Kasumi-1 (cell line): ENCODE measurements at places on chromosomes 12 and 14.
A peak's percentile ranks its signal among the peaks of the same experiment; 100 is the strongest.

DNA sequence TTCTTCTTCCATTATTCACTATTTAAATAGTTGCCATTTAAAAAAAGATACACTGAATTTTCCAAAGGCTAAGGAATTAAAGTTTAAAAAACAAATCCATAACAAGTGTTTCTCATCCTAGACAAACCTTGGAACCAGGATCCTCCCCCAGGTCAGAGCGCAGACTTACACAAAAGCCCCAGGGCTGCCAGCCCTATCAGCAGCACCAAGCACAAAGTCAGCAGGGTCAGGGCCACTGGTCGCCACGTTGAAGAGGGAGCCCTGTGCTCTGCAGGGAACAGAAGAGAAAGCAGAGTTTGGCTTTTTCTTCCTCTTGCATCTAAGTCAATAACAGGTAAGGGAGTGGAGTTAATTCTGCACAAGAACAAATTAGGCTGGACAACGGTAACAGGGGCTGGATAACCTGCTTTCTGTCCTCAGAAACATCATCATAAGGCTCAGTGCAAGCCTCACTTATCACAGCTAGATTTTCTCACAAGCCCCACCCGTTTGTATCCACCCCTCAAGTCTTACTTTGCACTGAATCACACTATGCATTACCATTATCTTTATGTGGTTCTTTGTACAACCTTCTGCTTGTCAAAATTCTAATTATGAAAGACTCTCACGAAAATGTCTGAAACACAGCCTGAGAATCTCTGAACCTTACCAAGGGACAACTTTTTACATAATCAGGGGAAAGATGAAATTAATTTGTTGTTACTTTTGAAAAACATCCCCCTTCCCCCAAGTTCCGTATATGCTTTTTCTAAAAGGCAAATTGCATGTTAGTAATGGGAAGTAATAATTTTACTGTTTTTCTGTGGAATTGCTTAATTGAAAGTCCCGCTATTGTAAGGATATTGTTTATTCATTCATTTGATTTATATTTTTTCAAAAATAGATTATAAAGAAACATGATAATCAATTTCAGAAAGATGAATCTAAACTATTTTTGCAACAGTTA is 9.6 kb downstream of the CLEC1A start:
- DNase-seq, result no peak

DNA sequence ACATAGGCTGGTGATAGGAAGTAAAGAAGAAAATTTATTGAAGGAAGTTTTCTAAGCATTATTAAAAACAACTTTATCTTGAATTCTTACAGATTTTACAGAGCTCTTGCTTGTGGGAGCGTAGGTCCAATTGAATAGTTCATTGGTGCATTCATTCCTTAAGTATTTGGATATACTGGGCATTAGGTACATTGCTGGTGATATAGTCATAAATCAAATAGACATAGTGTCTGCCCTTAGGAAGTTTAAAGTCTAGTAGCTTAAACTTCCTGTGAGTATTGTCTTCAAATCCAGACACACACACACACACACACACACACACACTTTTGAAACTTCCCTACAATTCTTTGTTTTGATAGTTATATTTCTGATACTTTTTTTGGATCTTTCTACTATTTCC is 226.7 kb downstream of the FUT8 start:
- DNase-seq, result no peak

- DNase-seq, result no peak
Observed at GRCh38 chr14:71554959-71555612, 377.1 kb upstream of the RGS6 start.

GRCh38 chr14:53741479-53742232 is 215.0 kb downstream of the BMP4 start:
- DNase-seq, result no peak

DNA sequence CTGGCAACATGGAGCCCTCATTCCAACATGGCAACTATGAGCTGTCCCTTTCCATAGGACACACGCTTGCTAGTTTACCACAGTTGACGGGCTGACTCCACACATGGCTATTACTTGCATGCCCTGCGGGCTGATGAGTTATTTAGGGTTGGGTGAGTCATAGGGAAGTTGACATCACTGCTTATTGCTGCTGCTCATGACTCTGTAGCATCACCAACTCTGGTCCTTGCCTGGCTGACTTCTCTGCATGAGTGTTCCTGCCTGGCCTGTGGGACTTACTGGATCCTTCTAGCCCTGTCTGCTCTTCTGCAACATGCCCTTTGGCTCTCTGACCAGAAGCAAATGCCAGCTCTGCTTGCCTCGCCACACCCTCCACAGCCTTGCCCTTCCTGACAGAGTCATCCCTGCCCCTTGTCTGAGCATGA is 199.5 kb downstream of the ANO6 start:
- peak; percentile 47 for DNase-seq

DNA sequence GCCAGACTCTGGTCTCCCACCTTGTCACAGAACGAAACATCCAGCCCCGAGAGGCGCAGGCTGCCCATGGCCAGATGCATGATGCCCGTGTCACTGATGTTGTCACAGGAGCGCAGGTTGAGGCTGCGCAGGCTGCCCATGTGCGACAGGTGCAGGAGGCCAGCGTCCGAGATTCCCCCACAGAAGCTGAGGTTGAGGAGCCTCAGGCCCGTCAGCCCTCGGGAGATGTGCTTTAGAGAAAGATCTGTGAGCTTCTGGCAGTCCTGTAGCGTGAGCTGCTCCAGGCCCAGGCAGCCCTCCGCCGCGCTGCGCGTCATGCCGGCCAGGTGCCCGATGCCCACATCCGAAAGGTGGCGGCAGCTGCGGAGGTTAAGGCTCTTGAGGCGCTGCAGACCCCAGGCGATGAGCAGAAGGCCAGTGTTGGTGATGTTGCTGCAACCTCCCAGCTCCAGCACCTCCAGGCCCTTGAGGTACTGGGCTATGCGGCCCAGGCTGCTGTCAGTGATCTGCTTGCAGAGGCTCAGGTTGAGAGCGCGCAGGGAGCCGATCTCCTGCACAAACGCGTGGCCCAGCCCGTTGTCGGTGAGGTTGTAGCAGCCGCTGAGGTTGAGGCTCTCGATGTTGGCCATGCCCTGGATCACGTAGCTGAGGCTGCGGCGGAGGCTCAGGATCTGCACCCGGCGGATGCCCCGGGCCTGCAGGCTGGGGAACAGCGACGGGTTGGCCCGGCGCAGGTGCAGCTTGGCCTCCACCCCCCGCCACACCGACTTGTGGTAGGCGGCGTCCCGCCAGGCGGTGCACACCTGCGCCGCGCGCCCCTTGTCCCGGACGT is 991 bp downstream of the FBXL14 start:
- DNase-seq, result no peak

- DNase-seq, result no peak
Observed at GRCh38 chr12:110697236-110697635, 8.3 kb upstream of the HVCN1 start.

- DNase-seq, result no peak
Observed at GRCh38 chr12:90036637-90037036, 328.0 kb upstream of the ATP2B1 start.

DNA sequence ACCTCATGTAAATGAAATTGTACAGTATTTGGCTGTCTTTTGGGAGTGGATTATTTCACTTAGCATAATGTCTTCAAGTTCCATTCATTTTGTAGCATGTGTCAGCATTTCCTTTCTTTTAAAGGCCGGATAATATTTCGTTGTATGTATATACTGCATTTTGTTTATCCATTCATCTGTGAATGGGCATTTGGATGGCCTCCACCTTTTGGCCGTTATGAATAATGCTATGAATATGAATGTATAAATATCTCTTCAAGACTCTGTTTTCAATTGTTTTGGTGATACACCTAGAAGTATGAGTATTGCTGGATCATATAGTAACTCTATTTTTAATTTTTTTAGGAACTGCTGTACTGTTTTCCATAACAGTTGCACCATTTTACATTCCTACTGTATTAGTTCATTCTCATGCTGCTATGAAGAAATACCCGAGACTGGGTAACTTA is 164.9 kb downstream of the DYRK2 start:
- no peak for DNase-seq

DNA sequence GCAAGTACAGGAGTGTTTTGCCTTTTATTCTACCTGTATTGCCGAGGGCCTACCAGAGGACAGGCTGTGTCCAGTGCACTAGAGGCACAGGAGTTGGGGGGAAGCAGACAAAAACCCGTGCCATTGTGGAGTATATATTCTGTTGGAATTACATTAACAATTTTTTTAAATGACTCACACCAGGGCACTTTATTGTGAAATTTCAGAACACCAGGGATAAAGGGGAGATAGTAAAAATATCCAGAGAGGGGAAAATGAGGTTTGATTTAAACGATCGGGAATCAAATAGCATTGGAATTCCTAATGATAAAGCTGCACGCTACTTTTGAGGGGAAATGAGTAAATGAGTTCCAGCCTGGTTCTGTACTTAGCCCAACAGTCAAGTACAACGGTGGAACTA is 123.2 kb downstream of the PELI2 start:
- no peak for DNase-seq

DNA sequence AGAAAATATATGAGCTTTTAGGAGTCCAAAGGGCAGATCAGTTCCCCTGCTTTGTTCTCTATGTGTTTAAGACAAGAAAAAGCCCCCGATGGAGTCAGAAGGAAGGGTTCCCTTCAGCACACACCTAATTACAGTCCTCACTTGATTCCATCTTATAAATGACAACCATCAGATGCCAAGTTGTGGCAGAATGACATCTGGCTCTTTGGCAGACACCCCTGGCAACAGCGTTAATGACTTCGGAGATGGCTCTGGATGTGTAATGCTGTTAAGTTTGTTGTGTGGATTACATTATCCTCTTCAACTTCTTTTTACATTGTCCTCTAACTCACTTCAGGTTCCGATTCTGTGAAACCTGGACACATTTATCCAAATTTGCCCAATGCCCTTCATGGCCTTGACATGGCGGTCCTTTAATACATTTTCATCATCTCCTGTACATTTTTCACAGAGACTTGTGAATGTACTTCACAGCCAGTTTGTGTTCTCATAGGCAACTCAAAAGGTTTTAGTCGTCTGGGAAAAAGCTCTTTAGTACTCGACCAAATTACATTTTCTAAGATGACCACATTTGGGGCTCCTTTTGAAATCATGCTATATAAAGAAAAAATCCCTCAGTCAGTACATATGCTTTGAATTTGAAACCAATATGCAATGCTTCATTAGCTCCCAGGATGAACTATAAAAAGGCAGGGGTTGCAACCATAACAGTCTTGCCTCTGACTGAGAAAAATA is 667.8 kb downstream of the NOVA1 start:
- no peak for DNase-seq

GRCh38 chr14:100393362-100393761 is 70.2 kb downstream of the SLC25A47 start:
- no peak for DNase-seq

DNA sequence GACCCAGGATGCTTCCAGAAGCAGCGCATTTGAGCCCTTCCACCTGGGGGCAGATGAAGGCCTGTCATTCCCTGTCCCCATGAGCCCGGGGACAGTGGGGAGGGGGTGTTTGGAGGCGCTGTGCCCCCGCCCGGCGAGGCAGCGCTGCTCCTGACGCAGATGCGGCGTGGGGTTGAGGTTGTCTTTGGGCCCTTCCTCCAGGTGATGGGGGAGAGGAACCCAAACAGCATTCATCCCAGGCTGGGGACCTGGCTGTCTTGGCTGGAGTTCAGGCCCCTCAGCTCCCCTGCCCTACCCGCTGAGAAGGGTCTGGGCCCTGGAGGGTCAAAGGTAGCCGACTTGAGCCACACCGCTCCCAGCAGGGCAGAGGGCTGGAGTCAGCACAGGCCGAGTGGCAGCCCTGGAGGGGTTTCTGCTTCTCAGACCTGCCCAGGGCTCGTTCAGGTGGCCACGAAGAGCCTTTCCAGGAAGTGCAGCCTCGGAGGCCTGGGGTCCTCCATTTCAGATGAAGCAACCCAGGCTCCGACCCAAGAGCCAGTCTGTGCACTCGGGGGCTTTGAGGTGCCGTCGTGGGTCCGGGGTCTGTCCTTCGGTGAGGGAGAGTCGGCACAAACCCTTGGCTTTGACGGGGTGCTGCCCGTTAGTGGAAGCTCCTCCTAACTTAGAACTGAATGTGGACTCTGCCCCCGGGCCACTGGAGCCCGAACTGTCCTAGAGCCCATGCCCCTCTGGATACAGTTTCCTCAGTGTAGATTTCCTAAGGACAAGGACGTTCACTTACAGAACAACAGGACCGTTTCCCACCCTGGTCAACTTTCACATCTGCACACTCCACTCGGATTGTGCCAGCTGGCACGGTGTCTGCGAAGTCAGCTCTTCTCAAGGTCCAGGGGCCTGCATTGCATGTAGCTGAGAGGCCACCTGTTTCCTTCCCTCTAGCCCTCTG is 16.1 kb downstream of the ACADS start:
- no peak for DNase-seq

DNA sequence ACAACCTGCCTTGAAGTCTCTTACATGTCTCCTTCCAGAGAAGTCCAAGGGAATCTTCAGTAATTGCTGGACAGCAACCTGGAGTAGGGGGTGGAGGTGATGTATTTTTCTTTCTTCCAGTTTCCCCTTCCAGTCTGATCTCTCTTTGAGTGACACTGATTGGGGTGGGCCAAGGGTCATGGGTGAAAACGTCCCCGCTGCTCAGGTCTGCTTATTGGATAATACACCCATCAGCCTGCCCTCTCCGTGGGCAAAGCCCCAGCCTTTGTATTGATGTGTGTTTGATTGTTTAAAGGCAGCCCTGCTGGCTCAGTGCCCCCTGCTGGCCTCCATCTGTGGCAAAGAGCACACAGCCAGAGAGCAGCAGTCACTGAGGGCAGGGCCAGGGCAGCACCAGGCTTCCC is 35.7 kb upstream of the ATP2A2 start:
- DNase-seq, result peak; percentile 52

DNA sequence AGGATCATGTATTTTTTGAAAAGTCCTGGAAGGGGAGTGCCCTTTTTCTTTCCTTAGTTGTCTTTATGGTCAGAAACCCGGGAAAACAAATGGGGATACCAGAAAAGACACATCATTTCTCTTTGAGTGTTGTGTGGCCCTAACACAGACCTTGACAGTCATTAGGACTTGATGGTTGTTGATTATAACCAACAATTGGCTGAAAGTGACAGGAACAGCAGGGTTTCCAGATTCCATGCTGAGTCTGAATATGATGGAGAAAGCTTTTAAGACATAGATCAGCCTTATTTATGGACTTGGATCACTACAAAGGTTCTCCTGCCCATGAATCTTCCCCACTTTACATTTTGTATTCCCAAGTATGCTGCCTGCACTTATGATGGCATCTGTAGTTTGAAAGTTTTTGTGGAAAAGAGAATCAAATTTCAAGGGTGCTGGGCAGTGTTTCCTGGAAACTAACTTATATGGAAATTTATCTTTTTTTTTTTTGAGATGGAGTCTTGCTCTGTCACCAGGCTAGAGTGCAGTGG is 30.4 kb downstream of the POLR3B start:
- no peak for DNase-seq

- no peak for DNase-seq
Observed at GRCh38 chr12:89454080-89454848, 70.3 kb downstream of the GALNT4 start.

DNA sequence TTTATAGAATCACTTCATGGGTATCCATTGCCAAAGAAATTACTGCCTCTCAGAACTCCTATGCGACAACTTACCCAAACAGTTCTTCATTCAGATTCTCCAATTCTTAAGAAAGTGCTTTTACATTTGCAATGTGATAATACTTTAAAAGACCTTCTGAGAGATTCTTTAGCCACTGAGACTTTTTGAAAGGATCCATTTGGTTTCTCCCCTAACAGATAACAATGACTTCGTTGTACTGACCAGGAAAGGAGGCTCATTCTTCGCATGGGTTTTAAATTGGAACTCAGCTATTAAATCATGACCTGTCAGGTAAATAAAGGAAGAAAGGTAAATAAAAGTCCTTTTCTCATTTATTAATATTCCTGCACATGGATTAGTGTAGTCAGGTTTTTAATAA is 14.8 kb downstream of the ITPR2 start:
- DNase-seq, result no peak

GRCh38 chr14:36717363-36717762 is 55.7 kb downstream of the PAX9 start:
- DNase-seq, result no peak
